ENCODE measurements at places on chromosomes 16 and 17.

- no peak for DNase-seq
These were observed 42.8 kb downstream of the MRC2 start for GRCh38 chr17:62670202-62670821.

- no peak for DNase-seq
These were observed 68.7 kb downstream of the CEP95 start for GRCh38 chr17:64575431-64575830.

DNA sequence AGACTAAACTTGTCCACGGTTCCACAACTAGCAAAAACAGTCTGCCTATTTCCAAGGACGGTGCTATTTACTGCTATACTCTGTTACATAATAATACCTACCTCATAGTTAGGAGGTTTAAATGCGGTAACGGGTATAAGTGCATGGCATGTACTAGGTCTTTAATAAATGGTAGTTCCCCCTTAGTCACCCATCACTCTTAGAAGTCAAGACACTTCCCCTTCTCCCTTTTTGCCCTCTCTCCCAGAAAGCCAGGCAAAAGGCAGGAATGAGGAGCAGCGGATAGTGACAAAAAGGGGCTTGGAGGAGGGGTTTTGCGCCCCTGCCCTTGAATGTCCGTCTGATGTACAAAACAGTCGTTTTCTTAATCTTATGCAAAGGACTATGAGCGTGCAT is 1.1 kb upstream of the LSM12 start:
- no peak for DNase-seq

- DNase-seq, result no peak
These were observed 9.8 kb downstream of the TMEM231 start for GRCh38 chr16:75546293-75546692.

- no peak for DNase-seq
These were observed 12.7 kb downstream of the NFATC3 start for GRCh38 chr16:68097895-68098294.

DNA sequence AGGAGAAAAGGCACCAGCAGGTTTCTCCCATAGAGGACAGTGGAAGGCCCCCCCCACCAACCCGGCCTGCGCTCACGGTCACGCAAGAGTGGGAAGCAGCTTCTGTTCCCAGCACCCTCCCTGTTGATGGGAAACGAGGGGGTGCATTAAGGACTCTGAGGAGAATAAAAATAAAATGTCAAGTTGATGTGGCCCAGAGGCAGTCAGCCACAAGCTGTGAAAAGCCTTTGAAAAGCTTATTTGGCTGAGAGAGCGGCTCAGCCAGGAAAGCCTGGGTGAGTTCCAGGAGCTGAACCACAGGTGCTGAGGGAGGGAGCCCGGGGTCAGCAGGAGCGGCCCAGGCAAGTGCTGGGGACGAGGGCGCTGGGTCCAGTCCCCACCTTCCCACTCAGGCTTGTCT is 26.9 kb upstream of the SPATA32 start:
- no peak for DNase-seq

GRCh38 chr16:47976636-47977210 is 179.1 kb downstream of the ABCC12 start:
- no peak for DNase-seq

- peak; percentile 66 for DNase-seq
These were observed 290.6 kb upstream of the CCL2 start for GRCh38 chr17:33964344-33964979.

GRCh38 chr16:31083556-31083955 is 5.2 kb downstream of the PRSS53 start:
- DNase-seq, result no peak

DNA sequence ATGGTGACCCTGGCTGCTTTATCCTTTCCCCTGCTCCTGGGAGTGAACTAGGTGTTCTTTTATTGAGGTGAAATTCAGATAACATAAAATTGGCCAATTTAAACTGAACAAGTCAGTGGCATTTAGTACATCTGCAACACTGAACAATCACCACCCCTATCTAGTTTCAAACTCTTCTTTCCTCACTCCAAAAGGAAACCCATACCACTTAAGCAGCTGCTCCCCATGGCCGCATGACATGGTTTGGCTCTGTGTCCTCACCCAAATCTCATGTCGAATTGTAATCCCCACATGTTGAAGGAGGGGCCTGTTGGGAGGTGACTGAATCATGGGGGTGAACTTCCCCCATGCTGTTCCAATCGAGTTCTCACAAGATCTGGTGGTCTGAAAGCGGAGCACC is 154.1 kb downstream of the STX8 start:
- DNase-seq, result no peak

- no peak for DNase-seq
These were observed 51.6 kb downstream of the PMP22 start for GRCh38 chr17:15213381-15214087.

GRCh38 chr16:24896439-24896838 is 50.7 kb downstream of the SLC5A11 start:
- no peak for DNase-seq

DNA sequence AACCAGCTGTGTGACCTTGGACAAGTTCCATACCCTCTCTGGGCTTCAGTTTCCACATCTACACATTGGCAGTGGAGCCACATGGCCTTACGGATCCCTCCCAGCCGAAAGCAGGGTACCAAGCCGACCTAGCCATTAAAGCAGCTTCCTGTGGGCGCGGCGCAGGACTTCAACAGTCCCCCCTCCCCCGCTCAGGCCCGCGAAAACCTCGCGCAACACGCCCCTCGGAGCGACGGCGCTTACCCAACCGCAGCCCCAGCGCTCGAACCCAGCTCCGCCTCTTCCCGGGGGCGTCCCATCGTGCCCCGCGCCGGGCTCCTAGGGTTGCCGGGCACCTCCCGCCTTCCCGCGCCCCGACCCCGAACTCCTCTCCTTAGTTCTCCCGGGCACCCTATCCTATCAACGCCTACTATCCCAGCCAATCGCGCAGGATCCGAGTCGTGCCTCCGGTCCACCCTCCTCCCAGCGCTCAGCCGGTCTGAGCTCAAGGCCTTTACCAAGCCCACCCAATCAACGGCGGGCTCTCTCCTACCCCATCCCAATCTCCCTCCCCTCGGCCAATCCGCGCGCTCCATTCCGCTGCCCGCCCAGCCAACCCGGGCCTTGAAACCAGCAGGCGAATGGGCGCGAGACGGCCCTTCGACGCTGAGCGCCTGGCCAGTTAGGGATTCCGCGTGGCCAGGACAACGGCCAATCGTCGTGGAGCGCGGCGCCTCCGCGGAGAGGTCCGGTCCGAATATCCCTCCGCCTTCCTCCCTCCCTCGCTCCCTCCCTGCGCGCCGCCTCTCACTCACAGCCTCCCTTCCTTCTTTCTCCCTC is at the start of gene KPNB1:
TSS of gene KPNB1 (plus strand) at position 767 of the 819 bp plus-strand sequence. CDS start 326 bp downstream, outside the sequence.
- DNase-seq, result peak; percentile 68

- no peak for DNase-seq
These were observed 3.2 kb upstream of the ELOB start for GRCh38 chr16:2779978-2780898.

DNA sequence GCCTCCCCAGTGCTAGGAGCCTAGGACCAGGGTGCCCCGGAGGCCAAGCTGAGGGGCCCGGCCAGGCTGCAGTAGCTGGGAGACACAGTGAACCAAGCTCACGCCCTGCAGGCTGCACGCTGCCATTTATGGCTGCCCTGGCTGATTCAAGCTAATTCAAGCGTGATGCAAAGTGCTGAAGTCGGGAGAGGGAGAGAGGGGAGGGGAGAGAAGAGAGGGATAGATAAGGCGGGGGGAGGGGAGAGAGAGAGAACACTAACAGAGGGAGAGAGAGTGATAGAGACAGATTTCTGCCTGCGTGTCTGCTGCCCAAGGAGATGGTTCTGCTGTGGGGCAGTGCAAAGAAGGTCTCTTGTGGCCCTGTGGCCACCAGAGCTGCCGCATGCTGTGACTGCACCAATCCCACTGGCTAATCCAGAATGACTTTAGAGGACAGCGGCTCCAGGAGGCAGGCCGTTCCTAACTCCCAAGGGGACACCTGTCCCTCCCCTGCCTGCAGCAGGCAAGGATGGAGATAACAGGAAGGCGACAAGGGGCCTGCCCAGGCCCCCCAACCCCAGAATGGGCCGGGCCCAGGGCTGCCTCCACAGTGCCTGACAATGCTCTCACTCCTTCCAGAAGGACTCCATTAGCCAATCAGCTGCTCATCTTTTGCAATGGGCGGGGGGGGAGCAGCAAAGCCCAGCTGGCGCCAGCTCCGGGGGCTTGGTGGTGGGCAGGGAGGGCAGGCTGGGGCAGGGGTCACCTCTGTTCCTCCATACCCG is 12.9 kb downstream of the MXRA7 start:
- DNase-seq, result no peak

DNA sequence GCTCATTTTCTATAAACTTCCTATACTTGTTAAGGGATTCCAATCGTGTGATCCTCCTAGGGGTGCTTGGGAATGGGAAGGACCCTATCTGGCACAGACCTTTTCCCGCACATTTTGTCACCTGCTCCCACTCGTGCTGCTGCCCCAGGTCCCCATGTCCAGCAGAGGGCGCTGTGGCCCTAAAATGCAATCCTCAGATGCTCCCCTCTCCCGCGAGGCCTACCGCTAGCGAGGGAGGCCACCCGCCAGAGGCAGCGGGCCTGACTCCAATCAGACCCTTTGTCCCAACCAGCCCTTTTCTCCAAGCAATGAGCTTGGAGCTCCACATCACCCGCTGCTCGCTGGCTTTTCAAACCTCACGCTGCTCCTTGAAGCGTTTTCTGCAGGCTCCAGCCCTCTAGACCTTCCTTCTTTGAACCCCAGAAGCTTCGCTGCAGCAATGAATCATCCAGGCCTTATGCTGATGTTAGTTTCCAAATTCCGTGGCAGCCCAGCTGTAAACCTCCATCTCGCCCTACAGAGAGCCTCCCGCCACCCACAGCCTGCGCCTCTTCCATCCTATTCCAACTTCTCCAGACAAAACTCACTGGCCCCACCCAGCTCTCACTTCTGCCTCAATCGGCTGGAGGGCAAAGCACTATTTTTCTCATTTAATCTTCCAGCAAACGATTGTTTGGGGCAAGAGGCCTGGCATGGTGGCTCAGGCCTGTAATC is 23.6 kb upstream of the FZD2 start:
- peak; percentile 96 for DNase-seq

- DNase-seq, result no peak
These were observed 25.6 kb upstream of the NTN1 start for GRCh38 chr17:8995711-8996110.

DNA sequence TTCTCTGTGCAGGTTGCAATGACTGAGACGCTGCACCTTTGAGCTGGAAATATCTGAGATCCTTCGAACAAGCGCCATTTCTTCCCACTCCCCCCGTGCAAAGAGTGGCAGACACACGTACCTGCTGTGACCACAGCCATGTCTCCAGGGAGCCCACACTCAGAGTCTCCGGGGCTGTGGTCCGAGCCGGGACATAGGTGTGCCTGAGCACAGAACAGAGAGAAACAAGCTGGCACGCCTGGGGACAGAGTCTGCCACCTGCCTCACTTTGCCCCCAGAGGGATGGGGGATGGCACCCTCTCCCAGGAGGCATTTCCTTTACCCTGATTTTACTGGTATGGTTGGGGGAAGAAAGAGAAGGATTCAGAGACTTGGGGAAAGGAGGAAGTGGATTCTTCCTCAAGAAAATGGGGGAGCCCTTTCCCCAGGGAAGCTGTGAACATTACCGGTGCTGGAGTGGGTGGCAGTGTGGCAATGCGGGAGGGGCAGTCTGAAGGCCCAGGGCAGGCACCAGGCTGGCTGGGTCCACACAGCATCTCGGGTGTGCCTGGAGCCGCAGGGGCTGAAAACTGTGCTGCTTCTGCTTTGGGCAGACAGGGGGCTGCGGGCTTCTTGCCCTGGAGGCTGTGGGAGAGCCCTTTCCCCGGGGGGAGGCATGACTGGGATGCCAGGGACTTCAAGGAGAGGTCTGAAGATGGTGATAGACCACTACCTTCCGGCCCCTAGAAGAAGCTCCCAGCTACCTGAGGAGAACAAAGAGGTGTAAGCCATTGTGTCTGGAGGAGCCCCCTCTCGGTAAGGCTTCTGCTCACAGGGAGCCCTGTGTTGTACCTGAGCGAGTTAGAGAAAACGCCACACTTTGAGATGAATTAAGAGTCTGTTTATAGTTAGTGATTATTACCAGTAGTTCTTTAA is 6.6 kb upstream of the PIK3R6 start:
- DNase-seq, result no peak

DNA sequence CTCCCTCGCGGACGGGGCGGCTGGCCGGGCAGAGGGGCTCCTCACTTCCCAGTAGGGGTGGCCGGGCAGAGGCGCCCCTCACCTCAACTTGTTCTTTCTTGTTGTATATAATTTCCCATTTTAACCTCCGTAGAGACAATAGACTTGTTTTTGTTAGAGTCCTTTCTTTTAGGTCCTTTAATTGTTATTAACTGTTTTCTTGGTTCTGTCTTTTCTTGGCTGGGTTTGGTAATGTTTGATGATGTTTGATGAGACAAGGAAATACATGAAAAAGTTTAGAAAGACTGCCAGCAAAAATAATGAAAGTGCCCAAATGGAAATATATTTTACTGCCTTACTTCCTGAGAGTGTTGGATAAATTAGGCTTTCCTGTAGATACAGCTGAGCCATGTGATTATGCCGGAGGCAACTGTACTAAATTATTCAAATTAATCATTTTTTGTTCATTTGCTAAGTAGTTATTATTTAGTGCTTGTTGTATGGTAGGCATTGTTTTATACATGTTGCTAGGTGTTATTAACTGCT is 30.9 kb downstream of the PRPSAP2 start:
- no peak for DNase-seq

- DNase-seq, result peak; percentile 6
These were observed 1.0 kb upstream of the KCNJ2 start for GRCh38 chr17:70168044-70168976.

DNA sequence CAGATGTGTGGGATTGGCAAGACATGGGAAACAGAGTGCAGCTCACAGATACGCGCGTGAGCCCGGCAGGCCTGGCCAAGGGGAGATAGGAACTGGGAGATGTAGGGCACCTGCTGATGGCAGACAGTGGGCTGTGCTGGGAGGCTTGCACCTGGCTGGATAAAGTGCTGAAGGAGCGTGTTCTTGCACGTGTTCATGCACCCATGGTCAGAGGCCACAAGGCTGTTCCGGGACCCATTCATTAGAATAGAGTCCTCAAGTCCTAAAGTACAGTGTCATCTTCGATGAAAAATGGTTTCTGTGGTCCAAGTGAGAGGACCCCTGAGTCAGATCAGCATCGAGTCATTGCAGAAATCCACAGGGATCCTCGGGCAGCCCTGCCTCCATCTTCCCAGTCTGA is 236.4 kb downstream of the CCDC182 start:
- no peak for DNase-seq

DNA sequence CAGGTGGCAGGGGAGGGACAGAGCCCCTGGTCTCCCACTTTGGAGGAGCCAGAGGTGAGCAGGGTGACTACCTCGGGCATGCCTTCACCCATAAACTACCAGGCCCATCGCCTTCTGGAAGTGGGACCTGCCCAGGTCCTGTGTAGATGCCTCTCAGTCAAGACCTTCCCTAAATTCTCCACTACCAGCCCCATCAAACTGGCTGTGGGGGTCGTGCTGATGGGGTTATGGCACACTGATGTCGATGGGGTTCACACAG is 5.8 kb upstream of the RAB37 start:
- no peak for DNase-seq

GRCh38 chr17:19867079-19867328 is 732 bp downstream of the ULK2 start:
- peak; percentile 47 for DNase-seq

DNA sequence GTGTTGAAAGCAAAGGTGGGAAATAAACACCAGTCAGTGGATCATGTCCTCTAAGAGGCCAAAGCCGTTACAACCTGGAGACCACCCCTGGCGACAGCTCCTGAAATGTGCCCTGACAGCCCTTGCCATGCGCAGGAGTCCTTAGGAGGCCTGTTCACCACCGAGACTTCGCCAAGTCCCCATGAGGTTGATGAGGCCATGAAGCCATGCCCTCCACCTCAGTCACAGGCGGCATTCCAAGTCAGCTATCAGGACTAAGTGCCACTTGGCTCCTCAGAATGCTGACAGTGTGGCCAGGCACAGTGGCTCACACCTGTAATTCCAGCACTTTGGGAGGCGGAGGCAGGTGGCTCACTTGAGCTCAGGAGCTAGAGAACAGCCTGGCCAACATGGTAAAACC is 27.1 kb downstream of the ADAM11 start:
- DNase-seq, result no peak
